ENCODE measurements at places on chromosomes 11 and 22. TPM values are rescaled to one million over a fixed set of nuclear protein-coding genes. Genes with fewer than 3 reads are reported as not detected.

- DNase-seq = no peak
These were observed 934 bp upstream of the TMEM132A start for GRCh38 chr11:60923326-60923725.

- no peak for DNase-seq
These were observed 125.9 kb upstream of the B3GAT1 start for GRCh38 chr11:134537941-134538340.

DNA sequence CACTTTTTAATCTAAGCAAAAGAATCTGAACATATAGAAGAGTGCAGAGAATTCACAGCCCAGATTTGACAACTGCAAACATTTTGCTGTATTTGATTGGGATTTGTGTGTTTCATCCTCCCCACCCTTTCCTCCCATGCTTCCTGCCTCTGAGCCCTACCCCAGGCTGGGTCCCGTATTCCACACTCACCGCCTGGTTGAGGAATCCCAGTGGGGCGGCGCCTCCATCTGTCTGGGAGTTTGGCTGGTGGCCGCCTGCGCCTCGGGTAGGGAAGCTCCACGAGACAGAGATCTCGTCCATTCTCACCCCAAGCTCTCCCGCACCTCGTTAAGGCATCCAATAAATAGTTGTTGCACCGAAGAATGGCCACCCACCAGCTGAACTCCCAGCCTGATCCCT lies 105.9 kb upstream of the SLC22A12 start:
- DNase-seq = no peak

DNA sequence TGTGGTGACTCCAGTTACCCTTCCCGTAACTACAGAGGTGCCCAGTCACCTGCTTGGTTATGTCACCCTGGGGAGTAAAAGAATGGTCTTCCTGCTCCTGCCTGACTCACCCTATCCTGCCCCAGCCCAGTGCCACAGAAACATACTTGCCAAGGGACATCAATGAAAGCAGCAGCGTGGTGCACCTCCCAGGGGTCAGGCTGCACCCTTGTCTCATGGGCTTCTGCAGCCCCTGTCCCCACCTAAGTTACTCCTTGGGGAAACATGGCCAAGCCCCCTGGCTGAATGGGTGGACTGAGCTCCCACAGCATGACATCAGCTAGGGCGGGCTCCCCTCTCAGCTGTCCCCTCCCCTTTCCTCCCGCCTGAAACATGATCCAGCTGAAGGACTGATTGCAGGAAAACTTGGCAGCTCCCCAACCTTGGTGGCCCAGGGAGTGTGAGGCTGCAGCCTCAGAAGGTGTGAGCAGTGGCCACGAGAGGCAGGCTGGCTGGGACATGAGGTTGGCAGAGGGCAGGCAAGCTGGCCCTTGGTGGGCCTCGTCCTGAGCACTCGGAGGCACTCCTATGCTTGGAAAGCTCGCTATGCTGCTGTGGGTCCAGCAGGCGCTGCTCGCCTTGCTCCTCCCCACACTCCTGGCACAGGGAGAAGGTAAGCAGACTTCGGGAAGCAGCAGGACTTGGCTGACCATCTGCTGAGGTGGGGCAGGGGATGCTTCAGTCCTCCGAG lies at the start of gene HTR3A:
TSS of gene HTR3A (plus strand) at position 368 of the 730 bp plus-strand sequence. CDS start at position 586, 218 bp downstream.
- no peak for DNase-seq

- DNase-seq = no peak
These were observed 26.5 kb downstream of the ATXN10 start for GRCh38 chr22:45698094-45698493.

- DNase-seq = peak; percentile 99
These were observed 33.1 kb downstream of the EHF start for GRCh38 chr11:34653851-34654482.

GRCh38 chr11:10828402-10828801 lies 19.7 kb upstream of the EIF4G2 start:
- no peak for DNase-seq

GRCh38 chr22:47337161-47337621 lies 574.7 kb downstream of the TBC1D22A start:
- DNase-seq = peak; percentile 87

DNA sequence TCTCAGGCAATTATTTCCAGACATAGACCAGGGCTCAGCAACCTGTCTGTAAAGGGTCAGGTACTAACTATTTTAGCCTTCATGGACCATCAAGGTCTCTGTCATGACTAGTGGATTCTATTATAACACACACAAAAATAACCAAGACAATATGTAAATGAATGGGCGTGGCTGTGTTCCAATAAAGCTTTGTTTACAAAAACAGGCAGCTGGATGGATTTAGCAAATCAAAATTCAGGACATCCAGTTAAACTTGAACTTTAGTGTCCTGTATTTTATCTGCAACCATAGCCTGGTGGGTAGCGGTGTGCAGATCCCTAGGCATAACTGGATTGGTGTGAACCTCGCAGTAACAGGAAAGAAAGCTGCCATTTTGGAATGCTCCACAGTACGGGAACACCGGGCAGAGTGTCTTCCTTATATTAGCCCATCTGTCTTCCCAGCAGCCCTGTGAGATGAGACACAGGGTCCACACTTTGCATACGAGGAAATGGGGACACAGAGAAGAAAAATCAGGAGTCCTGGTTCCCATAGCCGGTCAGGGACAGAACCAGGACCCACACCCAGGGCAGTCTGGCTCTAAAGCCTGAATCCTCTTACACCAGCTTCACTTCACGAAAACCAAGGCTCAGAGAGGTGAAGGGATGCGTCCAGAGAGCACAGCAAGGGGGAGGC lies 15.6 kb downstream of the LIF start:
- DNase-seq = no peak

DNA sequence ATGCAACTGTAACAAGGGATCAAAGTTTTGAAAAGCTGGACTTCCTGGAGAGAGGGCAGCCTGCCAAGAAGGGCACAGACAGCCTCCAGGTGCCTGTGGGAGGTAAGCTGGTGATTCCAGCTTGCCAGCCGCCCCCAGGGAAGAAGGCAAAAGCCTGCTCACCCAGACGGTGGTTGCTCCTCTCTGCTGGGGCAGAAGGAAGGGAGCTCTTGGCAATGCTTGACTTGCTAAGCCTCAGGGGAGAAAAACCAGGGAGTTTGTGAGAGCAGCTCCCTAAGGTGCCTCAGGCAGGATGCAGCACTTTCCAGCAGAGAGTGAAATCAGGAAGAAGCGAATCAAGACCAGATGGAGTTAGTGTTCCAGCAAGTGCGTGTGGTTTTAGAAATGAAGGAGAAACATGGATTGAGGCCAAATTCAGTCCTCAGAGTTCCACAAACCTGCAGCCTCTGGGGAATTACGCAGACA lies 553.6 kb downstream of the BUD13 start:
- DNase-seq = no peak

GRCh38 chr11:35623621-35624168 lies 5.4 kb downstream of the FJX1 start:
- DNase-seq = peak; percentile 94

DNA sequence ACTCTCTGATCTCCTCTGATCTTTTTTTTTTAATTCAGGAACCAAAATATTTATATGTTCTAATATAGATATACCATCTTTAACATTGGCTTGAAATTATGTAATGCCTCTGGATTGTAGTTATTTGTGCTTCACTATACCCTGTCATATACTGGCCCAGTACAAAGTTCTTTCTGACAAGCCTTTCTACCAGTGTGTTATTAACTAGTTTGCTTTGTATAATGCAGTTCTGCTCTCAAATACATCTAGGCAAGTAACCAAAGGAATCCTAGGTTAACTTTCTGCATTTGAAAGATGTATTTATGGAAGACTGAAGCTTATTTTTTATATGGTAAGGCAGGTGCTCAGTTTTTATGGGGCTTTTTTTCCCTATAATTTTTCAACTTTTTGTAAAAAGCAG lies 36.1 kb downstream of the ARHGEF12 start:
- DNase-seq = no peak

GRCh38 chr22:49392247-49392646 lies 435.4 kb downstream of the BRD1 start:
- DNase-seq = no peak

DNA sequence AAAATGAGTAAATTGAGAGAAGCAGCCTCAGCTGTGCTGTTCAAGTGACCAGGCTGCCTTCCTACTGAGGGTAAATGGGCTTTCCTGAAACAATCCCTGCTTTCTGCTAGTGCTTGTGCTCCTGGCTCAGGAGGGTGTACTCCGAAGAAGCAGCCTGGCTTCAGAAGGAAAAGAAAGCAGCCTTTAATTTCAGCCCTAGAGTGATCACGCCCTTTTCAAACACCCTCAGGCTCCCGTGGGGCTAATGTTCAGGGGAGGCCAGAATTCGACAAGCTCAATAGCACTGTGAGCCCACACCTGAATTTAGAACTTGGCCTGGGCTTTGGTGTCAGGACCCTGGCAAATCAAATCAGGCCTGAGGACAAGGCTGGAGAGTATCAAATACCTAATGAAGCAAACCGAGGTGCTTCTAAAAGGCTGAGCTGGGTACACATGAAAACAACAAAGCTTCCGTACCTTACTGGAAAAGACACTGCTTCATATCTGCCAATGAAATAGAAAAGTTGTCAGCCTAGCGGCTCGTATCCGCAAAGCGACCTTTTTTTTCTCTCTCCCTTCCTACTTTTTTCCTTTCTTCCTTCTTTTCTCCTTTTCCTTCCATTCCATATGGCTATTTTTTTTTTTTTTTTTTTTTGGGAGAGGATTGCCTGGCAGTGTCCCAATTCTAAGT lies 387.8 kb downstream of the SOX6 start:
- no peak for DNase-seq

DNA sequence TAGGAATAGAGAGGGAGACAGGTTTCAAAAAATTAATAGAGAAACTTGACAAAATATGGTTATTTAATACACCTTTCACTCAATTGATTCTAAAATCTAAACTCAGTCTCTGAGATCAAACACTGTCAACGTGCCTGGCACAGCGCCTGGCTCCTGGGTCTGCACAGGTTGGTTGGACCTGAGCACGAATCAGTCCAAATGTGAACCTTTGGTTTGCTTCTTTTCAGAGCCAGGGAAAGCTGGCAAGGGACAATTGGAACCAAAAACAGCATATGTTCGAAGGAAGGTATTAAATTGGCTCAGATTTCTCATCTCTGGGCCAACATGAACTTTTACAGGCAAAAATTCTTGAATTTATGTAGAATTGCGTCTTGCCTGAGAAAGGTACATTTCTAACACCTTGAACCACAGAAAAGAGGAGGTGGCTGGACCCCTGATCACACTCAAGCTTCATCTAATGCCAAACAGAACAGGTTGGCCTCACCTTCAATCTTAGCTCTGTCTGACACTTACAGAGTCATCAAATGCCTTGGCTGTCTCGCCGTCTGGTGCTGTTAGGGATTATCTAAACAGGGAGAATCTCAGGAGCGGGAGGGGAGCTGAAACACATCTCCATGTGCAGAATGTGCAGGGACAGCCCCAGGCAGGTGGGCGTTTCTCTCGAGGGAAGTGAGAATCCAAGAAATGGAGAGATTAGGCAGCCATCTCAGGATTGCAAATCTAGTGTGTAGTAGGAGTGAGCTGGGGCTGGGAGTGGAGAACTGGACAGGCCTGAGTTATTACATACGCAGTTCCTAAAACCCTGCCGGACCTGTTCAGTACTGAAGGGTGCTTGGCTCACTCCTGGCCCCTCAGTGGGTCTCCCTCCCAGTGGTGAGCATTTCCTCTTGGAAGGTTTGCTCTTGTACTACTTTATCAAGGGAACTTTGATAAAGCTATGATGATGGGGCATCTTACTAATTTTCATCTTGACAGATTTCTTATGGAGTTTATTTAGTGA lies 442.2 kb upstream of the B3GAT1 start:
- DNase-seq = no peak

DNA sequence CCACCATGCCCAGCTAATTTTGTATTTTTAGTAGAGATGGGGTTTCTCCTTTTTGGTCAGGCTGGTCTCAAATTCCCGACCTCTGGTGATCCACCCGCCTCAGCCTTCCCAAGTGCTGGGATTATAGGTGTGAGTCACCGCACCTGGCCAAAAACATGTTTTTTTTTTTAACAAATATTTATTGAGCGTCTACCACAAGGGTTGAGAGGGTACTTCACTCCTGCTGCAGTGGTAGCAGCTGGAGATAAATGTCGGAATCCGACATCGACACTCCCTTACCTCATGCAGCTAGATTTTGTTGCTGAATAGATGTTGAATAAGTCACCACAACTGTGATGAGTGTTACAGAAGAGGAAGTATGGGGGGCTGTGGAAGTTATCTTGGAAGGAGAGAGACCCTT lies 971 bp downstream of the DNAJB13 start:
- DNase-seq = peak; percentile 59

- peak; percentile 69 for DNase-seq
These were observed 19.2 kb downstream of the NECTIN1 start for GRCh38 chr11:119709638-119710346.

DNA sequence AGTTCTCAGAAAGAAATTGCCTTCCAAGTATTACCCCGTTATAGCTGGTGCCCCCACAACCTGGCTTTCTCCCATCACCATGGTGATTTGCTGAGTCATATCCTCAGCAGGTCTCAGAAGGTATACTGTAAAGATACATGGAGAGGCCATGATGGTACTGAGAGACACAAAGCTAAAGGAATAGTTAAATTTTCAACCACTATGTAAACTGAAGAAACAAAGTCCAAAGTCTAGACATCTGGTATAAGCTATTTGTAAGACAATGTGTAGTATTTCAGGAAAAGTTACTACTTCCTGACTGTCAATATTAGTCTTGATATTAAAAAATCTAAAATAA lies 377.1 kb downstream of the DCDC1 start:
- DNase-seq = no peak

DNA sequence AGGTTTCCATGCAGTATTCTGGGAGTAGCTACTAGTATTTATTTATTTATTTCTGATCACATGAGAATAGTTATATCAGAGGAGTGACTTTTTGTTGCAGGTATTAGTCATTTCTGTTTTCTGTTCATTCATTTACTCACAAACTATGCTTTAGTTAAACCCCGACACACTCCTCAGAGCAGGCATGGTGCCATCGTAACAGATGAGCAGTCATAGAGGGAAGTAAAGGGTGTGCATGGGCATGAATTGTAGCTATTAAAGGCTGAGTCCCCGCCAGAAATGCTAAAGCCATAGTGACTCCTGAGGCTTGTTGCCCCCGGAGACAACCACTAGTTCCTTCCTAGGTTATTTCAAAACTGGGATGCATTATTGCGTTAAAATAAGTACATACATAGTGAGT lies 10.6 kb downstream of the JHY start:
- DNase-seq = no peak

DNA sequence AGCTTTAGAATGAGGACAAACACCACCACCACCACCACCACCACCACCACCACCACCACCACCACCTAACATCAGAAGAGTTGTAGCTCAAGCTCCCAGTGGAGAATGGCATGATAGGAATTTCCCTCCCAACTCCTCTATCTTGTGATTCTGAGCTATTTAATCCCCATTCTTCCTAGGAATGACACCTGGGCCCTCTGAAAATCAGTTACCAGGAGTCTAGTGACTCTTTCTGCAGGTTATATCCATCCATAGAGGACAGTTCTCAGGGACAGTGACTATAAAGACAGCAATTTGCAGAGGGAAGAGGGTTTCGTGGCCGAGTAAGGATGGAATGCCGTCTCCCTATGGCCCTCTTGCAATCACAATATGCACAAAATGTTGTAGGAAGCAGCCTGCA lies 27.8 kb downstream of the MYH9 start:
- no peak for DNase-seq

The MPEG1 gene
- polyA plus RNA-seq = not detected

The CCDC81 gene
- 3.1 TPM for polyA plus RNA-seq

The C11orf91 gene
- polyA plus RNA-seq = 0.10 TPM

The SMTNL1 gene
- polyA plus RNA-seq = not detected

The SYT12 gene
- 0.65 TPM for polyA plus RNA-seq

The FXYD6 gene
- polyA plus RNA-seq = 0.36 TPM

The SCGB2A2 gene
- not detected for polyA plus RNA-seq

The AGBL2 gene
- 1.5 TPM for polyA plus RNA-seq

The GGA1 gene
- polyA plus RNA-seq = 50.4 TPM

The ABTB2 gene
- polyA plus RNA-seq = 2.2 TPM
